CD4-positive, alpha-beta T cell treated with Interleukin-4 for 1 hour (primary cell): ENCODE measurements at places on chromosomes 5 and 9.

DNA sequence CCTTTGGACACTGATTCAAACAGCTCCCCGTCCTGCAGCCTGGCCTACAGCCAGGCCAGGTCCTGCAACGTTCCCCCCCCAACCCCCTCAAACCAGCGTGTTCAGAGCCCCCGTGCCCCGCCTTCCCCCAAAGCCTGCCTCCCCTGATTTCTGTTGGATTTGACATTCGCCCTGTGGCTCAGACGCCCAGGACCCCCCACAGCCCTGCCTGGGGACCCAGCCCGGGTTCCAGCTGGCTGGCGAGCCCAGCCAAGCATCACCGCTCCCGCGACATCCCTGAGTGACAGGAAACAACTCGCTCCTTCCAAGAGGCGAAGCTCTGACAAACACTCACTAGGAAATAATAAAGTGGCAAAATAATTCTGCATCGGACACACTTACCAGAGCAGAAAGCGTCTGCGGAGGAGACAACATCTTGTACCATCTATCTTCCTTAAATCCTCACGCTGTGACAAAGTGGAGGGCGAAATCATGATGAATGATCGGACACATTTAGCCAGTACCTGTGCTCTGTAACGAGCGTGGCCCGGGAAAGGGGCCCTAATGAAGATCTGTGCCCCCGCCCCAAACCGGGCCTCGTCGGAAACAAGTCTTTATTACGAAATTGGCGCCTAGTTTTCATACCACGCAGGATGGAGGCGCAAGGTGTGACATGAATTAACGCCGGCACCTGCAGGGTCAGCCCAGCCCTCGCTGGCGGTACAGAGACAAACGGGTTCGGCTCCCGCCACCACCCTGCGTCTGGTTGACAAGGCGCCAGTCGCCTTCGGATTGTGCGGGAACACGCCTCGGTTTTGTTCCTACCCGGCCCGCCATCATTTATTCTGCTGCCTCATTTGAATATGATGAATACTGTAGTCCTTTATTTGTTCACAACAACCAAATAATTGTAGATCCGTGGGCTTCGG lies 91.0 kb upstream of the MVB12B start:
- no peak for DNase-seq

DNA sequence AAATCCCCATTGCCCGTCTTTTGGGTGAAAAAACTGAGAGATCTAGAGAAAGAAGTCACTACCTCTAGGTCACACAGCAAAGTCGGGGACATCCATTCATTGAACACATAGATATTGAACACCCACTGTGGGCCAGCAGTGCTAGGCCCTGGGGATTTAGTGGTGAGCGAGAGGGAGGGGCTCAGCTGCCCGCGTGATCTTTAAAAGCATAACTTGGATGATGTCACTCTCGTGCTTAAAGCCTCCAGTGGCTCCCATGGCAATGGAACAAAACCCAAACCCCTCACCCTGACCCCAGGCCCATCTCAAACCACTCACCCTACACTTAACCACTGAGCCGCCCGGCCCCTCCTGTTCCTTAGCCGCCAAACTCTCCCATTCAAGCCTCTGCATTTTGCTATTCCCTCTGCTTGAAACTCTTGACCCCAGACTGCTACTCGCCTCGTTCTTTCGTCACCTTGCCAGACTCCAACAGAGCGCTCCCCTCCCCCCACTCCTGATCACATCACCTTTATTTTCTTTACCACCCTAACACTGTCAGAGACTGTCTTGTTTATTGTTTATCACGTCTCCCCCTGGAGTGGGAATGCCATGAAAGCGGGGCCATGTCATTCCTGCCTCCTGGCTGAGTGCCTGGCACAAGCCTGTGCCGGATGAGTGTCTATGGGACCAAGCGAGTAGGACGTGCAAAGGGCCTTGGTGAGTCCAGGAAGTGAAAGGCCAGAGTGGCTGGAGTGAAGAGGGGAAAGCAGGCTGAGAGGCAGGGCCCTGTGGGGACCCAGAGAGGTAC lies 710 bp upstream of the PIP5KL1 start:
- no peak for DNase-seq

DNA sequence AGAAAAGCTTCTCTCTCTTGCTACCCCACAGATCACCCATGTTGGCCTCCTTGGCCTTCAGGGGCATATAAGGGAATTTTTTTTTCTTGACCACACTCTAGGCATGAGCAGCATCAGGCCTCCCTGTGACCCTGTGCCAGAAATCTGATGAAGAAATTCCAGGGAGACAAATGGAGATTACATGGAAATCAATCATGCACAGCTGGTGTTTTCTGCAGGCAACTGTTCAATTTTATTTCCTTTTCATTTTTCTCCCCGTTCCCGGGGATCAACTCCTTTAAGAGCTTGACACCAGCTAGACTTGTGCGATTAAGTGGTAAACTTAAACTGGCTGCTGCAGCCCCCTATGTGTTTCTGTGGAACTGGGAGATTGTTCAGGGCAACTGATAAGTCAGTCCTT lies 59.3 kb downstream of the GALNT10 start:
- DNase-seq: no peak

- no peak for DNase-seq
These were observed 304.7 kb upstream of the NREP start for GRCh38 chr5:112061666-112062065.

- no peak for DNase-seq
These were observed 331.9 kb upstream of the GRIA1 start for GRCh38 chr5:153158608-153159007.

DNA sequence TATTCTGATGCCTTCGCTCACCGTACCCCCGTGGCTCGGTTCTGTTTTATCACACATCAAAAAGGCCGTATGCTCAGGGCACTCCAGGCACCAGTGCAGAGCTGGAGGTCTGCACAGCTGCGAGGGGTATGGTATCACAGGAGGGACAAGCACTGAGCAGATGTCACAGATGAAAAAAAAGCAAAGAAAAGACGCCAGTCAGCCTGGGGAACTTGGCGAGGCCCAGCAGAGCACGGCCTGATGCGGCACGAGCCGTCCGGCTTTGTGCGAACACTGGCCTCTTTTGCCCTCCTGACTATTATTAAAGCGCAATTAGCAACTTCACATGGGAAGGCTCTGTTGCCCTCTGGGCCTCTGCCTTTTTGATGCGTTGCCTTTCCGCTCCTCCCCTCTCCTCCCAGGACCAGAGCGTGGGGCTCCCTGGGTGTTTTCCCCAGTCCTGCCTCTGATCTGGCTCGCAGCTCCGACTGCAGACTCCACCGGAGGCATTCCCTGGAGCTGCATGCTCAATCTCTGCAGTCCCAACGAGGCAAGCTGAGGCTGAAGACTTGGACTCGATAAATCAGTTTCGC lies 44.4 kb downstream of the AK8 start:
- DNase-seq: no peak

DNA sequence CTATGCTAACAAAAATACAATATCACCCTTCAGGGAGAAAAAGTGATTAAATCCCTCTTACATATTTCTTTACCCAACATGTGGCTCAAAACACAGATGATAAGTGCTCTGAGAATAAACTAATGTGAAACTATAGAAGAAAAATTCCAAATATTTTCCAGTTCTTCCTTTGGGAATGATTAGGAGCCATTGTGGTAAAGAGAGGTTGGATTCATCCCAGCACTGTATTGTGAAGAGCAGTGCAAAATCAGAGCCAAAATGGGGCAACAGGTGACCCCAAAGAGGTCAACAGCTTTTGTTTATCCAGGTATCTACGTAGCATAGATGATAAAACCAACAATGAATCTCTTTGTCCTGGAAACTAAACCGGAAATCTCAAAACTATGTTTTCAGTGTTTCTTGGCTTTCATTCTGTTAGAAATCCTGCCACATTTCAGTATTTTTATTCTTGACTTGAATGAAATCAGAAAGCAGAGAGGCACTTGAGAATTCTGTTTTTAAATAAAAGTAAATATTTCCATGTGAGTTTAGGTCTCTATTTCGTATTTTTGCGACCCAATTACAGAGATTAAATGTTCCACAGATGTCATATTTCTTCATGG lies 120.4 kb upstream of the FST start:
- DNase-seq: no peak
